ENCODE measurements at places on chromosomes 6 and 20. TPM values are rescaled to one million over a fixed set of nuclear protein-coding genes. Genes with fewer than 3 reads are reported as not detected.
A peak's percentile ranks its signal among the peaks of the same experiment; 100 is the strongest.

MATN4 gene
- total RNA-seq = 2.2 TPM

POM121L2 gene
- total RNA-seq = 0.16 TPM

COX4I2 gene
- total RNA-seq = not detected

WFDC10B gene
- 0.42 TPM for total RNA-seq

SNX3 gene
- 66.1 TPM for total RNA-seq

GRCh38 chr20:53205046-53205445 lies 232.9 kb downstream of the TSHZ2 start:
- H3K27ac ChIP-seq = no peak overlapping the region
- no peak overlapping the region for H3K4me3 ChIP-seq
- no peaks in the 10 kb centered on the region for H3K36me3 ChIP-seq
- peaks cover 23% of the 10 kb centered on the region for H3K4me1 ChIP-seq
- H3K27me3 ChIP-seq = no peaks in the 10 kb centered on the region
- no peak for DNase-seq

- peak overlapping the region; percentile 67 for H3K4me3 ChIP-seq
- DNase-seq = no peak
- H3K27ac ChIP-seq = 0 out of 2 replicates have a peak overlapping the region, but pooled peaks have one; percentile 8
- peaks cover 11% of the 10 kb centered on the region for H3K36me3 ChIP-seq
- no peaks in the 10 kb centered on the region for H3K27me3 ChIP-seq
These were observed 43.4 kb upstream of the ATXN1 start for GRCh38 chr6:16804546-16805242.

DNA sequence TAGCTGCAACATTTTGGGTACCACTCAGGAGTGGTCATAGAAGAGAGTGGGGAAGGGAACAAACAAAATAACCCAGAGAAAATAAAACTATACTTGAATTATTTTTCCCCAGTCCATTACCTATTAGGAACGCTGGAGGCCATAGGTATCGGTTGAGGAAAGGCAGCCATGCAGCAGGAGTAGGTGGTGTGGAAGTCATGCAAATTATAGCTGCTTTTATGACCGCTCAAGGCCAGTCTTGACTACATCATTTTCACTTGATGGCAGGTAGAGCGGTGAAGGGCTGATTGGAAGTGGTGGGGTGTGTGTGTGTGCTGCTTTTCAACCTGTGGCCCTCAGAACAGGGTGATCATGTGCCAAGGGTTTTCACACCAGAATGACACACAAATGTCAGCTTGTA lies 36.5 kb upstream of the KIF13A start:
- no peak overlapping the region for H3K4me3 ChIP-seq
- no peaks in the 10 kb centered on the region for H3K27me3 ChIP-seq
- H3K36me3 ChIP-seq = peaks cover 2% of the 10 kb centered on the region
- peak overlapping the region; percentile 96 for H3K27ac ChIP-seq
- peaks cover 48% of the 10 kb centered on the region for H3K4me1 ChIP-seq

- no peak overlapping the region for H3K27ac ChIP-seq
- no peak for DNase-seq
- H3K27me3 ChIP-seq = no peaks in the 10 kb centered on the region
- no peak overlapping the region for H3K4me3 ChIP-seq
- H3K36me3 ChIP-seq = no peaks in the 10 kb centered on the region
These were observed 101.9 kb downstream of the NFATC2 start for GRCh38 chr20:51440589-51440988.

DNA sequence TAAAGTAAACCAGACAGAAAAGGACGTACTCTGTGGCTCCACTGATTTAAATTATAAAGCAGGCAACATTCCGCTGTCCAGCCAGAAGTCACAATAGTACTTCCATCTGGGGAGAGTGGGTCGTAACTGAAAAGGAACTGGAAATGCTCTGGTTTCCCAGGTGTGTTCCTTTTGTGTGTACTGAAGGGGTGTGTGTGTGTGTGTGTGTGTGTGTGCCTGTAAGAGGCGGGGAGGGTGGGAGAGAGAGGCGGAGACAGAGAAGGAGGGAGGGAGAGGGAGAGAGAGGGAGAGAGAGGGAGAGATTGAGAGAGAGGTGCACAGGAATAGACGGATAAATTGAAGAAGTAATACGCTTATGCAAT lies 178.4 kb upstream of the ZNF184 start:
- H3K4me1 ChIP-seq = peaks cover 7% of the 10 kb centered on the region
- H3K36me3 ChIP-seq = peaks cover 2% of the 10 kb centered on the region
- H3K27me3 ChIP-seq = no peaks in the 10 kb centered on the region
- H3K4me3 ChIP-seq = peak overlapping the region; percentile 95

GRCh38 chr6:39330057-39330456 lies 7.6 kb upstream of the KCNK16 start:
- no peak for DNase-seq
- H3K27me3 ChIP-seq = peaks cover 5% of the 10 kb centered on the region
- H3K36me3 ChIP-seq = no peaks in the 10 kb centered on the region
- no peak overlapping the region for H3K4me3 ChIP-seq
- H3K27ac ChIP-seq = no peak overlapping the region

DNA sequence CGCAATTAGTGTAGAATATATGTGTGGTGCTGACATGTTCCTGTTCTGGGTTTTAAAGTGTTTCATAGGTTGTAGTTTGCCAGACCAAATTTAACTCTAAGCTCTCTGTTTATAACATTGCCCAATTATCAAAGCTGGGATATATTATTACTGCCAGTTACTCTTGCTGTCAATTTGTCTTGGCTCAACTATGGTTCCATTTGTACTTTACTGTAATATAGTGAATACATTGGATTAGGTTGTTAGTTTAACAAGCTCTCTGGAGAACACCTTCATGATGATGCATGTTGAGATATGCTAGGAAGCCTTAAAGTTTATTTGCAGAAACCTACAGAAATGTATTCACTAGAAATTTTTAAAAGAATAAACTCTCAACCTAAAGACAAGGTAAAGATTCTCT lies 259.6 kb downstream of the ZFAND3 start:
- no peaks in the 10 kb centered on the region for H3K36me3 ChIP-seq
- H3K27me3 ChIP-seq = no peaks in the 10 kb centered on the region
- H3K4me1 ChIP-seq = peaks cover 34% of the 10 kb centered on the region
- no peak for DNase-seq
- H3K4me3 ChIP-seq = no peak overlapping the region

DNA sequence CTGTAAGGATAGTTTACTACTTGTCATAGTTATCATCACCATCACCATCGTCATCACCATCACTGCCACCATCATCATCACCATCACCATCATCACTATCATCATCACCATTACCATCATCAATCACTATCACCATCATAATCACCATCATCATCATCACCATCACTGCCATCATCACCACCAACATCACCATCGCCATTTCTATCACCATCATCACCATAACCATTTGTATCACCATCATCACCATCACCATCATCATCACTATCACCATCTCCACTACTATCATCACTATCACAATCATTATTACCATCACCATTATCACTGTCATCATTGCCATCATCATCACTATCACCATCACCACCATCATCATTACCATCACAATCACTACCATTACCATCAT lies 655.5 kb upstream of the DEFB115 start:
- no peak overlapping the region for H3K27ac ChIP-seq
- H3K4me3 ChIP-seq = no peak overlapping the region
- H3K4me1 ChIP-seq = no peaks in the 10 kb centered on the region
- peaks cover 5% of the 10 kb centered on the region for H3K36me3 ChIP-seq
- no peak for DNase-seq
- H3K27me3 ChIP-seq = no peaks in the 10 kb centered on the region

Measured in WTC11 (cell line).